A549 (cell line): ENCODE measurements at places on chromosomes 1 and 21.

DNA sequence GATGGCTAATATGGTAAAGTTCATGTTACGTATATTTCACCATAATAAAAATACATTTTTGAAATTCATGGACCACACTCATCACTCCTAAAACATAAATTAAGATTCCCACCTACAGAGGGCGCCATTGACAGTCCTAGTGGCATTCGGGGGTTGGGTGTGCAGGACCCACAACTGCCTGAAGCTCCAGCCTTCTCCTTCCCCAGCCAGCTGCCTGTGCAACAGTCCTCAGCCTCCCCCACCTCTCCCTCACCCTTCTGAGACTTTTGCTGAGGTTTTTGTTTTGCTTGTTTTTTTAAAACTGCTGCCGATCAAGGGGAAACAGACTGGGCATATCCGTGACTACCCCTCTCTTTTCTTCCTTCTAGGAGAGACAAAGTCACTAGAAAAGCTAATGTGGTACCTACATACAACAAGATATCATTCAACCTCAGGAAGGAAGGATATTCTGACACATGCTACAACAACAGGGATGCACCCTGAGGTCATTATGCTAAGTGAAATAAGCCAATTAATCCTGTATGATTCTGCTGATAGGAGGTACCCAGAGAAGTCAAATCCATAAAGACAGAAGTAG is 9.2 kb upstream of the EVA1C start:
- peak; percentile 62 for DNase-seq

DNA sequence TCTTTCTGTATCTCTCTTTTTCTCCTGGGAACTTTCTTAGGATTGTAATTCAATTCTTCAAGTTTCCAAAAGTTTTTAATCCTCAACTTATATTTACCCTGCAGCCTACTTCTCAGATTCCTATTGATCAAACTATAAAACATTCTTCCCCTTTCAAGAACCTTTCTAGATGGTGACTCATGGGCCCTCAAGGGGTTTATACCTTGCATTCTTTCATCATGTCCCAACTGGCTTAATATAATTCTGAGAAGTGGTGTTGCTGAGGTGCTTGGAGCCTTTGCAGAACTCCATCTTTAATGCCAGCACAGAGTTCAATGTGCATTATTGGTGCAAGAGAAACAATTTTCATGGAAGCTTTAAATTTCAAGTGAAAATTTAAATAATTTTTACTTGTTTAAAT is 273.4 kb downstream of the VAV3 start:
- no peak for DNase-seq

DNA sequence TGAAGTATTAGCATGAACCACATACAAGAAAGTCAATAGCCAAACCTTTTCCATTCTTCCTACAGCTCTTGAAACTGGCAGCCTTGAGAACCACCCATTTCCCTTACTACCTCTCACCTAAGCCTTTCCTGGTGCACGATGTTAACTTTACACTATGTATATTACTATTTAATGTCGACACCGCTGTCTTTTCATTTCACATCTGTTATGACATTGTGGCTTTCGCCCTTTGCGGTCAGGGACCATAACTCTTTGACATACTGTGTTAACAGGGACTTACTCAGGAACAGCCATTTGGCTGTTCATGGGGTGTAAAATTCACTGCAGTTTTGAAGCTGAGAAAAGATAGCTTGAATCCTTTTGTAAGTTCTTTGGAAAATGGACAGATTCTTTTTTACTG is 21.1 kb upstream of the GPR88 start:
- DNase-seq = no peak

DNA sequence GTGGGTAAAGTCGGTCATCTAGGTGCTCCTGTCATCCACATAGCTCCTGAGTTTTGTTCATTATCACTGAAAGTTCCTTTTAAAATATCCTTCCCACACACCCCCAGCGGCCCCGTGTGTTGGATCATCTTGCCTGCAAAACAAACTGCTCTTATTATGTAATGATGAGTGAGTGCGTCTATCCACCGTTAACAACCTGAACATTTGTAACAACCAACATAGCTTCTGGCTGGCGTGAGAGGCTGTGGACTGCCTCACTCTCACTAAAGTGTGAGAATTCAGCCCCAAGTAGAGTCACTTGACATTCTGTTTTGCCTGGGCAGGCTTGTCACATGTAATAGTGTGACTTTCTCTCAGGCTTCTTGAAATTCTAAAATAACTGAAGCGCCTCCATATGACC is 14.5 kb upstream of the KCNA2 start:
- DNase-seq = no peak

- DNase-seq = no peak
These were observed 88.1 kb upstream of the SPATA6 start for GRCh38 chr1:48560116-48560515.

- no peak for DNase-seq
These were observed 105.6 kb downstream of the LEPR start for GRCh38 chr1:65526049-65526556.

DNA sequence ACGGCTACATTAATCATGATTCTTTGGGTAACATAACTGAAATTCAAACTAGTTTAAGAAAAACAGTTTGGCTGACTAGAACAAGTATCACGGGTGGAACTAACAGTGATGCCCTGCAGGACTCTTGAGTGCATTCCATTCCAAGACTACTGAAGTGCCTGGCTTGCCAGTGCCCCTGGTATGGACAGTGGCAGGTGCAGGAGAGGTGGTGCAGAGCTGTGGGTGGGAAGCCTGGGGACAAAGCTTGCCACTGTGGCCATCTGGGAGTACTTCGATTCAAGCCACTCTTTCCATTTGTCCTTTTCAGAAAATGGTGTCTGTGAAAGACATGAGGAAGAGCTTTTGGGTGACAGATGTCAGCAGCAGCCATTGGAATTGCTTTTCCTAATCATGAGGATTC is 166.5 kb downstream of the RRAGC start:
- DNase-seq = no peak

DNA sequence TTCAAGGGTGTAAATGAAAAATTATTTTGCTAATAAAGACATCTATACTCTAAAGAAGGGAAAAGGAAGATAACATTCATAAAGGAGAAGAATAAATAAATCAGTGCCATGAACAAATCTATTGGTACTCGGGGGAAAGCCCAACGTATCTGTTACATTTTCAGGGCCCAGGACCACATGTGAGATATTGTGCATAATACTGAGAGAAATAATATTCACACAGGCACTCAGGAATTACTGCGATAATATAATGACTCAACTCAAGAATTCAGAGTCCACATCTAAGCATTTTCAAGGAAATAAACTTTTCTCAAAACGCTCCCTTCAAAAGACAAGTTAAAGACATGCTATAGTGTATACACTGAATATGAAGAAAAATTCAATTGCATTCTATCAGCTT is 108.8 kb downstream of the SMYD2 start:
- no peak for DNase-seq

DNA sequence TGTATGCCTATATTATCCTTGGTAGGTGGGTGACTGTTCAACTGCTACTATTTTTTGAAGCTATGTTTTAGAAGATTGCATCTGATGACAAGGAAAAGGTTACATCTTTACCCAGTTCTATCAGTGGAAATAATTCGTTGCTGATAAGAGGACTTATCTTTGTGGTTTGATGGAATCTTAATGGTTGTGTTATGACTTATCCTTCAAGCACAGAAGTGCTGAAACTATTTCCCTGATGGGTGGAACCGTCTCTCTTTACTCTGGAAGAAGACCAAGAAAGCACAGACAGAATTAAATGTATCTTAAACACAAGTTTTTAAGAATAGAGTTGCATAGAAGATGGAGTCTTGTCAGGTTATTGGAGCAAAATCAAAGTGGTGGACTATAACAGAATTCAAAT is 437.7 kb upstream of the KAZN start:
- no peak for DNase-seq

DNA sequence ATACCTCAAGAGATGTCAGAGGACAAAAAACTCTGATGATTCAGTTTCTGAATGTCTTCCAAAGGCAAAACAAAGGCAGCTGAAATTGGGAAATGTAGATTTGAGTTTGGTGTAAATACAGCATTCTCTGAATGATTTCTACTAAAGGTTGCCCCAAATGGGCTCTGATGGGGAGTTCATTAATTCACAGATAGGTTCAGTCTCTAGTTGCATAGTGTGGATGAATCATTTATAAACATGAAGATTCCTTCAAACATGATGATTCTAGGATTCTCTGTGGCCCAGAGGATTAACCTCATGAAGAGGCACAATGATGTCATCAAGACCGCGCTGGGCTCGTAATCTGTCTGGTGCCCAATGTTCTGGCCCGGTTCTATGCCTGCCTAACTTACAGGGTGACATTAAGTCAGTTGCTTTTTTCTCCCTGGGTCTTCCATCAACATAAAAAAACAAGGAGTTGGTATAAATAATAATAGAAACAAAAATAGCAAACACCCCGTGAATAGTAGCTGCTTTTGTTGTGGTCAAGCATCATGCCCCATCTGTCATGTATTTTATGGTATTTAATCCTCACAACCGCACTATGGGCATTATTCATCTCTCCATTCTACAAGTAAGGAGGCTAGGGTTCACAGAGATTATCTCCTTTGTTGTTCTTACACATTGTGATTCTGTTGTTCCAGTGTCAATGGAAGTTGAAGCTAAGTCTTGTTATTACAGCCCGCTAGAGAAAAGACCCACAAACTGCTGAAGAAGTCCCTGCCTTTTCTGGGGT is 509.6 kb upstream of the USP24 start:
- DNase-seq = peak; percentile 24

GRCh38 chr1:233631810-233632405 is 18.0 kb downstream of the KCNK1 start:
- no peak for DNase-seq

DNA sequence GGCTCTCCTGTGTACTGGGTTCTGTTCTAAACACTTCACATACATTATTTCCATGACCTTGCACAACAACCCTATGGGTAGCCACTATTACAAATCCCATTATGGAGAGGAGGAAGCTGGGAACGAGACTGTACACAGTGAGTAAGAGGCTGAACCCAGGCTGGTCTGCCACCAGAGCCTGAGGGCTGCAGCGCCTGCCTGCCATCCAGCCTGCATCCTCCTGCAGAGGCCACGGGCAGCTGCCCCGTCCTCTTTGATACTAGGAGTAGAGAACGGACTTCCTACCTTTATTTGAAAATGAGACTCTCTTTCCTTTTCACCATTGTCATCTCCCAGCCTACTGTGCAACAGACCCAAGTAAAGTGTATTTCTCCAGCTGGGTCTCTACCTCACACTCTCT is 370.0 kb downstream of the HHAT start:
- no peak for DNase-seq

DNA sequence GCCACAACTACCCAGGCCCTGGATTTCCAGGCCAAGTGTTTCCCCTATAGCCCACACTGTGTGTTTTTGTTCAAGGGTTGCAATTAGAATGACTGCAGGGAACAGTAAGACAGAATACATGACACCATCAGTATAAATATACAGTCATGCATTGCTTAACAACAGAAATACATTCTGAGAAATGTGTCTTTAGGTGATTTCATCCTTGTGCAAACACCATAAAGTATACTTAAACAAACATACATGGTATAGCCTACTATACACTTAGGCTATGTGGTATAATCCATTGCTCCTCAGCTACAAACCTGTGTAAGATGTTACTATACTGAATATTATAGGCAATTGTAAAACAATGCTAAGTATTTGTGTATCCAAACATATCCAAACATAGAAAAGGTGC is 7.5 kb upstream of the SLC44A5 start:
- DNase-seq = no peak

GRCh38 chr1:66206563-66207144 is 327.3 kb upstream of the SGIP1 start:
- DNase-seq = peak; percentile 62

GRCh38 chr1:183226963-183227362 is 40.9 kb downstream of the LAMC2 start:
- no peak for DNase-seq

- no peak for DNase-seq
These were observed 142.6 kb downstream of the ZNF644 start for GRCh38 chr1:90879281-90879680.
